Activated naive CD4-positive, alpha-beta T cell (primary cell): ENCODE measurements at places on chromosomes 3 and 15.

GRCh38 chr15:66025015-66025452 is 155.7 kb downstream of the RAB11A start:
- no peak for DNase-seq

DNA sequence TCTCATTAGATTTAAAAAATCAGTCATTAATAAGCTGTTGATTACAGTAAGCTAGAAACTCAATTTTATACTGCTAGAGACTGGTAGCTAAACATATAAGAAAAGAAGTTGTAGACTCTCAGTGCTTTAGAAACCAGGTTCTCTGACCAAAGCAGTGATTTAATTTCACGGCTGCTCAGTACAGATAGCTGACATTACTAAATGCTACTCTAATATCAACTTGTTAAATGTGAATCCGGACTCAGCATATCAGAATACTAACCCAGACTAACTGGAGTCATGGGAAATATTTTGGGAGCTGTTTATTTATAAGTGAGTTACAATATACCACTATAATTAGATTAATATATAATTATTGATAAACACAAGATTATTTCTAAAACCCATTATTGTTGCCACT is 80.4 kb downstream of the NEDD4 start:
- no peak for DNase-seq

DNA sequence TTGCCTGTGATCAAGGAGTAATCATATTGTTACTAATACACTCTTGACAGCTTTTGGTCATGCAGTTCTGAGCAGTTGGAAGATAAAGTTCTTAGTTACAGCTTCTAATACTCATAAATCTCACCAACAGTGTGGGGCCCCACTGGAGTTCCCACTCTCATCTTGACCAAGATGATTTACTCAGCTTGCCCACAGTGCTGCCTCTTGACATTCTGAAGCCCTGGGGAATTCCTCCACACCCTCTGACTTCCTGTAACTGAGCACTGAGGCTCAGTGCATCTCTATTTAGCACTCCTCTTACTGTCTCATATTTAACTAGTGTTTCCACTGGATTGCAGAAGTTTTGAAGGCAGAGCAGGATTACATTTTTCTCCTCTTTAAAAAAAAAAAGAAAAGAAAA is 1.9 kb upstream of the ARL6IP5 start:
- DNase-seq = no peak

GRCh38 chr3:67641451-67641850 is 13.0 kb downstream of the SUCLG2 start:
- no peak for DNase-seq

DNA sequence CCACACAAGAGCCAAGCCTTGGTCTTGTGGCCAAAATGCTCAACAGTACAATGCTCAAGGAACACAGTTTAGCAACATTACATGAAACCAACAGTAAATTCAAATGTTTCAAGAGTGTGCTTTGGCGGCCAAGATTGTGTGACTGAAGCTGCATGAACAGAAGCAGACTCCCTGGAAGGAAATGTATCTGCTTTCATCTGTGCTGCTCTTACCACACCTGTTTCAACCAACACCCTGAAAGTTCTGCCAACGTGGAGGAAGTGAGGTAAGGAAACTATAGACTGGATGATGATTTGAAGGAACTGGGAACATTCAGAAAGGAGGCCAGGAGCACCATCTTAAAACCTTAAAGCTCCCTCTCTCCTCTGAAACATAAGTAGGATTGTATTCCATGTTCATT is 55.7 kb downstream of the MB21D2 start:
- DNase-seq = no peak

DNA sequence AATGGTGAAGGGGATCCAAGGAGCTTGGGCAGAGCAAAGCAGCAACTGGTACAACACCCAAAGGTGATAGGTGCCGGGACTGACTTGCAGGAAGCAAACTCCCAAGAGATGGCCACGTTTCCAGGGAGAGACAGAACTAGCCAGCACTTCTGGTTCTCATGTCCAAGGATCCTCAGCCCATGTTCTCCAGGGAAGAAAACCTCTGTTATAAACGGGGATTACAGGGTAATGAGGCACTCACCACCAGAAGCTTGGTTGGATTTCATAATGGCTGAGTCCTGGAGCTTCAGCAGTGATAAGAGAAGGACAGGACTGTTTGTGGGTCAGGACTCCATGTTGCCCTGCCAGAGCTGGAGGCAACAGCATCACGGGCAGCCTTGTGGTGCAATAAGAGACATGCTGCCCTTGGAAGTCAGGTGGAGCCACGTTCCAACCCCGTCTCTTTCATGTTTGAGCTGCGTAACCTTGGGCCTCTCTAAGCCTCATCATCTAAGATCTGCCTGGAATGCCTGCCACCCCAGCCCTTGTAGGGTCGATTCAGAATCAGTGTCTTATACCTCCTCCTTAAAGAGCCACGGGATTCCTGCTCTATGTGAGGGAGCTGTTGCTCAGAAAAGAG is 181.0 kb downstream of the ABHD5 start:
- no peak for DNase-seq

DNA sequence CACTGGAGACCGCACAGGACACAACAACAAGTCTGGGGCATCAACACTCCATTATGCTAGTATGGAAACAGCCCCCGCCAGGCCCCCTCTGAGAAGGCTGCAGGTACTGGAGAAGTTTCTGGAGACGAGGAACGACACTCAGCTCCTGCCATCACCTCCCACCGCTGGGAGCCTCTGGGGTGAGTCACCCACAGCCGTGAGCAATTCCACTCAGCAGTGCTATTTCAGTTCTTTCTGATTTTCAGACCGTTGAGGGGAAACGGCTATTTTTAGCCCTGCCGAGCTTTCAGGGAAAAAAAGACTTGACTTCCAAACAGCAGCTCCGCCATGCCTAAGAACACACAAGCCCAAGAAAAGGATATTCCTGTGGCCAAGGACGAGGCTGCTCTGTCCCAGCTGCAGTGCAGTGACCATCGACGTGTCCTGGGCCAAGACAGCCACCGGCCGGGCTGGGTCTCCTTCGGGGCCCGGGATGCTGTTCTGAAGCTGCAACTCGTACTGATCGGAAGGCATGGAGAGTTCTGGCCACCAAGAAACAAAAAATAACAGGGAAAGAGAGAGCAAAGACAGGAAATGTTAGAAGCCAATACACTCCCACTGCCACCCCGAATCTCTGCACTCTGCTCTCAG is 40.8 kb downstream of the NUP210 start:
- no peak for DNase-seq

GRCh38 chr3:115698851-115699591 is 75.7 kb downstream of the GAP43 start:
- DNase-seq = no peak

DNA sequence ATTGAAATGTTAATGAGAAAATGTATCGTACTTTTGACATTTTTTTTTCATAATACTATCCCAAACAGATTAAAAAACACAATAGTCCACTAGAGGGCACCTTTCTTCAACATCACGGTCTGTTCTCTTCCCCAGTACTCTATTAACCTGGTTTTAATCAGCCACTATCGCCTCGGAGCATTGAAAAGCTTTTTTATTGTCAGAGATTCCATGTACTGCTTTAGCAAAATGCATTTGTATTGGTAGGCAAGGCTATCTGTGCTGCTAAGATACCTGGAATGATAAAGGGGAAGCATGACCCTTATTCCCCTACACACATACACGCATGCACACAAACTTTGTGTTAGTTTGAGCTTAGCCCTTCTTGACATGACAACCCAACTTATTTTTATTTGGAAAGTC is 160.1 kb upstream of the IL12A start:
- DNase-seq = no peak

- no peak for DNase-seq
Observed at GRCh38 chr3:183131735-183132134, 30.8 kb downstream of the LAMP3 start.

DNA sequence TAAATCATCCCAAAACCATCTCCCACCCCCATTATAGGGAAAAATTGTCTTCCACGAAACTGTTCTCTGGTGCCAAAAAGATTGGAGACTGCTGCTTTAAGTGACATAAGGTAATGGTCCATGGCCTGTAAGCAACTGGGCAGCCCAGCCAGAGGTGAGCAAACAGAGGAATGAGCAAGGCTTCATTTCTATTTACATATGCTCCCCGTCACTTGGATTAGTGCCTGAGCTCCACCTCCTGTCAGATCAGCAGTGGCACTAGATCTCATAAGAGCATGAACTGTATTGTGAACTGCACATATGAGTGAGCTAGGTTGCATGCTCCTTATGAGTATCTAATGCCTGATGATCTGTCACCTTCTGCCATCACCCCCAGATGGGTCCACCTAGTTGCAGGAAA is 1159.8 kb upstream of the ALCAM start:
- DNase-seq = no peak

DNA sequence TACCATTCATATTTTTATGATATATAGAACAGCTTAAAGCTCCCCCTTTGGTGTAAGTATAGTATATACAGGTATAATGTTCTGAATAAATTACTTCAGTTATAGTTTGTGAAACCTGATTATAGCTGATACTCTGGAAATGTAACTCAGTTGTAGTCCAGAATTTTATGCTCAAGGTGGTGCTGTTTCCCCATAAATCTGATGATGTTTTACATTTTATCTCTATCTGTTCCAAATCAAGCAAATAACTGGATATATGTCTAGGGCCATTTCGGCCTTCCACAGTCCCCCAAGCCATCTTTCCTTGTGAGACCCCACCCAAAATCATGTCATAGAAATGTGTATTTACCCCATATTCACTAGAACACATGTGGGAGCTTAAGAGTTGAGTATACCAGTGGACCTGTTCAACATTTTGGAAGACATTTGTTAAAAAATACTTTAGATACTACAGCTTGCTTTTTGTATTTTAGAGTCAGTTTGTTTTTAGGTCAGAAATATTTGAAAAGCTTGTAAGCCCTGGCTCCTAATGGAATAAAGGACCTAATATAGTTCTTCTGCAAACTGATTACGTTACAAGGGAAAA is 107.1 kb downstream of the ATG7 start:
- no peak for DNase-seq

GRCh38 chr3:192914848-192915247 is 2.8 kb downstream of the MB21D2 start:
- DNase-seq = no peak

DNA sequence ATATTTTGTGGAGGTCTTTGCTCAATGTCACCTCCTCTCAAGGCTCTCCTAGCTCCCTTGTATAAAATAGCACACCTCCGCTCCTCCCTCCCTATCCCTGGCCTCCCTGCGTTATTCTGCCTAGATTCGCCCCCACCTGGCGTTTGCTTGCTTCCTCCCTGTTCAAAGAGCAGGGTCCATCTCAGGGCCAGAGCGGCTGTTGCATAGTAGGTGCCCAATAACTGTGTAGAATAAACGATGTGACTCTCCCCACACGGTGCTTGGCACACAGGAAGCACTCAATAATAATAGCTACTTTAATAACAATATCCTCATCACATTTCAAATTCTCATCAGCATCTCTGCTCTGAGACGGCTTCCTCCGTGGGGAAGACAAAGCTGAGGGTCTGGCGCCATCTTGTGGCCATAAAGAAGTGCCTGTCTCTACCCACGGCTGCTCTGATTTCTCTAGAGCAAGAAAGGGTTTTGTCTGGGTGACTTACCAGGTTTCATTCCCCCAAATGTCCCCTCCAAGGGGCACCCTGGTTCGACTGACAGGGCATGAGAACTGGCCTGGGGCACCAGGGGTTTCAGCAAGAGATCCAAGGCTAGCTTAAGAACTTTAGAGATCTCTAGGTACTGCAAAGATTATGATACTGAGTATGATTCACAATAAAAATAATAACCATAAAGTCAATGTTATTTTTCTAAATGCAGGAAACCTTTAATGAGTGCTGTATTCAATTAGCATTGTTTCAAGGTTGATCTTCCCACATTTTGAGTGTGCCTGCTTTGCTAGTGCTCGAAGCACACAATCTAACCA is 16.1 kb downstream of the CD276 start:
- DNase-seq = peak; percentile 59

GRCh38 chr3:123658852-123659206 is 74.0 kb upstream of the HACD2 start:
- no peak for DNase-seq

- DNase-seq = no peak
Observed at GRCh38 chr3:176840641-176841286, 356.5 kb downstream of the TBL1XR1 start.
